ENCODE measurements at places on chromosomes 12 and 14.

DNA sequence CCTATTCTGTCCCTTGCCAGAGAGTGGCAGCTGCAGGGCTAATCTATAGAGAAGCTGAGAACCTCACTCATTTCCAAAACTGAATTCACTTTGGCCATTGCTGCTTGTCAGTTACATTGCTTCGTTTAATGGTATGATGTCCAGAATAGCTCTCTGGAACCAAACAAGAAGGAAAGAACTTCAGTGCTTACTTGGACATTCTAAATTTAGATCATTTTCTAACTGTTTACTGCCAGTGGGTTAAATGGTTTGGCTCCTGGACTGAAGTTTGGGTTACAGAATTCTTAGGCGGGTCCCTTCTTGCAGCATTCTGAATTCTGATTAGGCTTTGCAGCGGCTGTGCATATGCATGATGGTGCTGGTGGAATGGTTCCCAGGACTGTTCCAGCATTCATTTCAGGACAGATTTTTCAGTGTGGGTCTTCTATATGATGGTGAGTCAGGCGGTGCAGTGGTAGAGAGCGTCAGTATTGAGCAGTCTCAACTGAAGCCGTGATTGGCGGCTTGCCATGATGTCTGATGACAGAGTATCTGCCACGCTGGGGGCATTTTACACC lies 148.7 kb downstream of the DYRK2 start:
- no peak for ATAC-seq
- no peak overlapping the region for H3K4me3 ChIP-seq
- H3K36me3 ChIP-seq: no peaks in the 10 kb centered on the region
- H3K27me3 ChIP-seq: no peaks in the 10 kb centered on the region
- H3K4me1 ChIP-seq: peaks cover 6% of the 10 kb centered on the region

GRCh38 chr14:89221109-89221810 lies 195.8 kb downstream of the FOXN3 start:
- peak; percentile 88 for ATAC-seq
- peak overlapping the region; percentile 33 for H3K27ac ChIP-seq
- H3K27me3 ChIP-seq: no peaks in the 10 kb centered on the region
- H3K4me1 ChIP-seq: peaks cover 26% of the 10 kb centered on the region
- H3K36me3 ChIP-seq: no peaks in the 10 kb centered on the region
- no peak overlapping the region for H3K4me3 ChIP-seq

DNA sequence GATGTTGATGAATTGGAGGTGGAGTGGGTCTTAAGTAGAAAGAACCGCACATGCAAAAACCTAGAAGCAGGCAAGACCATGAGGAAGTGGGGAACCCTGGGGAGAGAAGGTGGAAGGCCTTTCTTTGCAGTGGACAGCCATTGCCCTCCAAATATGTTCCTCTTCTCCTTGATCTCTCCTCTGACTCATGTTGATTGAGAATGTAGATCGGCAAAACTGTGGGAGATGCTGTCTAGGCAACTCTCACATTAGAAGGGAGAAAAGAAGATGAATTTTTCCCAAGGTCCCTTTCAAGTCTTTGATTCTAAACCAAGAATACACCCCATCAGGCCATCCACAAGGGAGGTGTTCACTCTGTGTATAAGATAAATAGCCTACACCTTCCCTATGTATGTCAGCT lies 257.5 kb downstream of the MSRB3 start:
- ATAC-seq: no peak
- H3K36me3 ChIP-seq: no peaks in the 10 kb centered on the region

DNA sequence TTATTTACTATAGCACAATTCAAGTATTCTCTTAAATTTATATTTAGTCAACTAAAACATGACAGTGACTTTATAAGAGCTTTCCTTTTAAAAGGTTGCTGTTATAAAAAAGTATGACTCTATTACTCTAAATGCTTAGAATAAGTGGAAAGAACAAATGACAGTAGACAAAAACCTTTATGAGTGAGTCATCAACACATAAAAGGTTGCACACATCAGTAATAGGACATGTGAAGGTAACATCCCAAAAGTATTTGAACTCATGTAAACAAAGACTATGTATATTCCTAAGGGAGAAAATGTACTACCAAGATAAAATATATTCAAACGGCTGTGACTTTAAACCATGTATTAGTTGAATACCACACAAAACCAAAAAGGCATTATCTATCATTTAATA lies 98.8 kb downstream of the PAWR start:
- H3K27ac ChIP-seq: no peak overlapping the region
- ATAC-seq: no peak
- no peaks in the 10 kb centered on the region for H3K4me1 ChIP-seq
- H3K27me3 ChIP-seq: no peaks in the 10 kb centered on the region
- no peaks in the 10 kb centered on the region for H3K36me3 ChIP-seq
- no peak overlapping the region for H3K4me3 ChIP-seq

- H3K4me1 ChIP-seq: peaks cover 6% of the 10 kb centered on the region
- H3K4me3 ChIP-seq: no peak overlapping the region
- peak overlapping the region; percentile 6 for H3K27ac ChIP-seq
- peak; percentile 80 for ATAC-seq
- H3K27me3 ChIP-seq: no peaks in the 10 kb centered on the region
These were observed 37.7 kb upstream of the TXNRD1 start for GRCh38 chr12:104177663-104178501.

GRCh38 chr14:100526632-100527031 lies 60.6 kb downstream of the BEGAIN start:
- H3K4me3 ChIP-seq: no peak overlapping the region
- H3K27ac ChIP-seq: no peak overlapping the region
- peak; percentile 32 for ATAC-seq
- H3K27me3 ChIP-seq: no peaks in the 10 kb centered on the region

DNA sequence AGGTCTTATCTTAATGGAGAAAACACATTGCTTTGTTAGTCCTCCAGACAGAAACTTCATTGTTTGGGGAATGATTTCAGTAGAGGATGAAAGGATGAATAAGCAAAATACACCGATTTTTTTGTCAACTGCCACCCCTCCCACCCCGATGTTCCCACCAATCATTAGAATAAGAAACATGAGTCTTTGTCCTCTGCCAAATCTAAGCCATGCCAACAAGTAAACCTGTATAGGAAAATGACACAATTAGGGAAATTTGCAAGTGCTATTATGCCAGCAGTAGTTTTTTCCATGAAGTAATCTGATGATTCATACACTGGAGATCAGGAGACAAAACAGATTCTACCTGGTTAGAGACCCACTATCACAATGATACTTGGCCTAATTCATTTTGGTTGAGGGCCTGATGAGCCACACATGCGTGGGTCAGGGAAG lies 35.9 kb downstream of the FLRT2 start:
- H3K4me3 ChIP-seq: no peak overlapping the region
- no peaks in the 10 kb centered on the region for H3K36me3 ChIP-seq
- H3K27ac ChIP-seq: no peak overlapping the region
